ENCODE measurements at places on chromosomes 3 and 15. TPM values are rescaled to one million over a fixed set of nuclear protein-coding genes. Genes with fewer than 3 reads are reported as not detected.

The SPINT1 gene
- 33.8 TPM for polyA plus RNA-seq

The AQR gene
- 18.0 TPM for polyA plus RNA-seq

The GOLGA6B gene
- polyA plus RNA-seq, result not detected

GRCh38 chr3:180804916-180805315 lies 107.6 kb upstream of the FXR1 start:
- no peak for DNase-seq

GRCh38 chr15:99729920-99730319 lies 3.3 kb downstream of the LYSMD4 start:
- DNase-seq, result no peak

DNA sequence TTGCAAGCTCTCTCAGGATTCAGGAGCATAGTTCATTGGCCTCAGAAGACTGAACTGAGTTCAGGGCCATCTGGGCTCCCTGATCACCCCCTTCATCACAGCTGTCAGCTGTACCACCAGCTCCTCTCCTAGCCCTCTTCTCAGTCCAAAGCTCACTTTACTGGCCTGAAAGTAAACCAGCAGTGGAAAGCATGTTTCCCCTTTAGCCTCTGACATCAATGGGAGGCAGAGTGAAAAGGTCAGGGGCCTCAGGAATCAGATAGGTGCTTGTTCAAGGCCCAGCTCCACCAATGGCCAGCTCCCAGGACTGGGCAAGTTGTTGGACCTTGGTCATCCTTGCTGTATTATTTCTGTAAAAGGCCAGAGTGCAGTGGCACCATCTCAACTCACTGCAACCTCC lies 223.4 kb downstream of the TLE3 start:
- DNase-seq, result no peak

DNA sequence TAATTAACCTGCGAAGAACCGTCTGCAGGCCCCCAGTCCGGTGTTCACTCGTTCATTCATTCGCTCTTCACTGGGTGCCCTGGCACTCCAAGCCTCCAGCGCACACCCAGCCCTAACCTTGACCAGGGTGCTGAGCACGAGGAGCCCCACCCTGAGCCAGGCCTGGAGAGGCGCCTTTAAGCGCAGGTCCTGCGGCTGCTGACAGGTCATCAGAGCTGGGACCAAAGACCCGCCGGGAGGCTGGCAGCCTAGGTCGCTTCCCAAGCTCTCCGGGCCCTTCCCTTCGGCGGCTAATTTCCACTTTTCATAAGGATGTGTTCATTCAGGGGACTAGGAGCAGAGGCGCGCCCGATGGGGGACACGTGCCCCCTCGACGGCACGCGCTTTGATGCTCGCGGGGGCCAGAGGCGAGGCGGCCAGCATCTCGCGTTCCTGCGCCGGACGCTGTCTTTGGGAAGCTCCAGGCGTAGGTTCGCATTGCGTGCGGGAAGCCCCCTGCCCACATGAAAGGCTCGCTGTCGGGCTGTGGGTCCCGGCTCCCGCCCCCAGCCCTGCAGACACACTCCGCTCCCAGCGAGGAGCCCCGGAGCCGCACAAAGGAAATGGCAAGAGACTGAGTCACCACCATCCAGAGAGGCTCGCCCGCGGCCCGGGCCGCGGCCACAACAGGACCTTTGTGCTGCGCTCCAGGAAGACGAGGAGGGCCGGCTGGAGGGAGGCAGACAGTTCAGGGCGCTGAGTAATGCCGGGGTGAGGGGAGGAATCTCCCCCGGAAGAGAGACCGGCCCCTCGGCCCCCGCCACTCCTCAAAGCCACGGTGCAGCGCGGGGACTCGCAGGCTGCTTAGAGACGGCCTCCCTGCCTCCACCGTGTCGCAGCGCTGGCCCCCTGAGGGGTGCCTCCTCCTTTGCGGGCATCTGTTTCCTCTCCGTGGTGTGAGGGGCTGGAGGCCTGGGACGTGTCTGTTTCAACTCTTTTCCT lies 266.4 kb upstream of the HES1 start:
- peak; percentile 23 for DNase-seq

GRCh38 chr3:15724446-15724845 lies 73.3 kb downstream of the ANKRD28 start:
- DNase-seq, result no peak

Measured in thymus (tissue), 14 donors.